ENCODE measurements at places on chromosomes 4 and X.

DNA sequence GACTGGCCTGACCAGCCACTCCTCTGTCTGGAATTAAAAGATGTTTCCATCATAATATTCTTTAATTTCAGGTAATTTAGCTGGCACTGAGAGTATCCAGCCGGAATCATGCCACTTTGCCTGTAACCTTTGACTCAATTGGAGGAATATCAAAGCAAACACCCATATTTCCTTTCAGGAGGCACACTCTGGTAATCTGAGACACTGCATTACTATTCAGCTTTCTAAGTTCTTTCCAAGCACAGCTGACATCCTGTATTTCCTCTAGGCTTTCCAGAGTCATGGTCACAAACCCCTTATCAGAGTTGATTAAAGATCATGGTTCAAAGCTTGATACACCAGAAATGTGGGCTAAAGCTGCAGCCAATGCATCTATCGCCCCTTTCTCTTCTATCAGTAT lies 29.3 kb downstream of the INTS12 start:
- DNase-seq, result no peak
- H3K36me3 ChIP-seq, result no peaks in the 10 kb centered on the region
- no peaks in the 10 kb centered on the region for H3K27me3 ChIP-seq
- no peak overlapping the region for H3K4me3 ChIP-seq
- no peak overlapping the region for H3K27ac ChIP-seq

DNA sequence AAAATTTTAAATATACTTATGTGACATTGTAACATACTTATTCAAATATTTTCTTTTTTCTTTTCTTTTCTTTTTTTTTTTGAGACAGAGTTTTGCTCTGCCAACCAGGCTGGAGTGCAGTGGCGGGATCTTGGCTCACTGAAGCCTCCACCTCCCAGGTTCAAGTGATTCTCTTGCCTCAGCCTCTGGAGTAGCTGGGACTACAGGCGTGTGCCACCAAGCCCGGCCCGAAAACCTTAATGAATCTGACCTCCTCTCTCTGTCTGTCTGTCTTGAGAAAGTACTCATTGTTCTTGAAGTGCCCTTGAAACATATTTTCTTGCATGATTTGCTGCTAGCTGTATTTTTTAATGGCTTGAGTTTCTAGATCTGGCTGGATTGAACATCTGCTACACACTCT lies 136.8 kb downstream of the ANAPC4 start:
- no peaks in the 10 kb centered on the region for H3K27me3 ChIP-seq
- H3K36me3 ChIP-seq, result no peaks in the 10 kb centered on the region
- H3K27ac ChIP-seq, result no peak overlapping the region
- H3K4me1 ChIP-seq, result no peaks in the 10 kb centered on the region
- no peak for DNase-seq
- no peak overlapping the region for H3K4me3 ChIP-seq

DNA sequence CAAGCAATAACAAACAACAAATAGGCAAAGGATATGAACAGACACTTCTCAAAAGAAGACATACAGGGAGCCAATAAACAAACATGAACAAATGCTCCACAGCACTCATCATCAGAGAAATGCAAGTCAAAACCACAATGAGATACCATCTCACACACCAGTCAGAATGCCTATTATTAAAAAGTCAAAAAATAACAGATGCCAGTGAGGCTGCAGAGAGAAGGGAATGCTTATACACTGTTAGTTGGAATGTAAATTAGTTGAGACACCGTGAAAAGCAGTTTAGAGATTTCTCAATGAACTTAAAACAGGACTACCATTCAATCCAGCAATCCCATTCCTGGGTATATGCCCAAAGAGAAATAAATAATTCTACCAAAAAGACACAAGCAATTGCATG lies 129.8 kb upstream of the MAGEB2 start:
- no peaks in the 10 kb centered on the region for H3K36me3 ChIP-seq
- no peak overlapping the region for H3K27ac ChIP-seq
- no peak for DNase-seq
- no peaks in the 10 kb centered on the region for H3K27me3 ChIP-seq

DNA sequence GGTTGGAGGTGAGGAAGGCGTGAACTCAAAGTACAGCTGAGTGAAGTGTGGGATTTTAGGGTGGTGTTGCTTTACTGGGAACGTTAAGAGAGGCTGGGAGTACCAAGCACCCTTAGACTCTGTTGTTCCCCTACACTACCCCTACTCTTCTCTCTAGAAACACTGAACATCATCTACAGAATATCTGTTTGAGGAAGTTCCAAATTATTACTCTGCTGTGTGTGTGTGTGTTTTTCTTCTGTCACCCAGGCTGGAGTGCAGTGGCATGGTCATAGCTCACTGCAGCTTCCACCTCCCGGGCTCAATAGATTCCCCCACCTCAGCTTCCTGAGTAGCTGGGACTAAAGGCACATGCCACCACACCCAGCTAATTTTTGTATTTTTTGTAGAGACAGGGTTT lies 76.7 kb upstream of the AP1S2 start:
- H3K27ac ChIP-seq, result no peak overlapping the region
- no peaks in the 10 kb centered on the region for H3K4me1 ChIP-seq
- H3K4me3 ChIP-seq, result no peak overlapping the region
- H3K27me3 ChIP-seq, result no peaks in the 10 kb centered on the region

All from iPS DF 6.9 (cell line).